Iris pigment epithelial cell (primary cell): ENCODE measurements at places on chromosomes 6 and 20.

DNA sequence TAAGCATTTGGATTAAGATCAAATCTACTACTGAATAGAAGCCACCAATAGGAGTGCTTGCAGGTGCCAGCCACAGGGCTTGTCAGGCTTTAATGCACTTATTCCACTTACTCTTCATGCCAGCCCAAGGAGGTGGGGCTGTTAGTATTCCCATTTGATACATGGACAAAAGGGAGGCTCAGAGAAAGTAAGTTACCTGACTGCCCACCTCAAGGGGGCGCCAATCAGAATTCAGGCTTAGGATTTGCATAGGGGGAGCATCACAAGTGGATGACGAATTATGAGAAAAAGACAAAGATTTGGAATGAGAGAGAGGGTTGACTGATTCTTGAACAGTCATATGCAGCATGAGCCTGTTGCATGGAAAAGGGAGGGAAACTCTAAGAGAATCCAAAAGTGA, 188.4 kb upstream of the TSHZ2 start:
- DNase-seq, result no peak

GRCh38 chr20:20265210-20265609, 102.7 kb upstream of the INSM1 start:
- DNase-seq, result no peak

DNA sequence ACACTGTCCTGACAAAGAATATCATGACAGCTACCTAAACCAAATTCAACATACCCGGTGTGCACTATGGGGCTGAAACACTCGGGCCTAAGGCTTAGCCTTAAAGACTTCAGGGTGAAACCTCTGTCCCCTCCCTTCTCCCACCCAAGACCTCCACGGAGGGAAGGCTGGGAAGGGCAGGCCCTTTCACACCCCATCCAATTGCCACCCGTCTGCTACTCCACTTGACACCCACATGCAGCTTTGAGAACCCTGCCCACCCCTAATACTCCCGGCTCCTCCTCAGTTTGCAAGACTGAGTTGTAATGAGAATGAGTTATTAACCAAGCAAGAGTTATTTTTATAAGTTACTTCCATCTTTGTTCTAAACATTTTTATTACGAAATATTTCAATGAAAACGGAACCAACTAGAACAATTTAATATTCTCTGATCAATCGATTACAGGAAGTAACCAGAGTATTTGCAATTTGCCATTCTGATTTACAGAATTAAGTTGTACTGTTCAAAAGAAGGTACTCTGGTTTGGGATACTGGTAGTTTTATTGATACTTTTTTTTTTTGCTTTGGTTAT, 3.7 kb downstream of the TAF4 start:
- DNase-seq, result no peak

DNA sequence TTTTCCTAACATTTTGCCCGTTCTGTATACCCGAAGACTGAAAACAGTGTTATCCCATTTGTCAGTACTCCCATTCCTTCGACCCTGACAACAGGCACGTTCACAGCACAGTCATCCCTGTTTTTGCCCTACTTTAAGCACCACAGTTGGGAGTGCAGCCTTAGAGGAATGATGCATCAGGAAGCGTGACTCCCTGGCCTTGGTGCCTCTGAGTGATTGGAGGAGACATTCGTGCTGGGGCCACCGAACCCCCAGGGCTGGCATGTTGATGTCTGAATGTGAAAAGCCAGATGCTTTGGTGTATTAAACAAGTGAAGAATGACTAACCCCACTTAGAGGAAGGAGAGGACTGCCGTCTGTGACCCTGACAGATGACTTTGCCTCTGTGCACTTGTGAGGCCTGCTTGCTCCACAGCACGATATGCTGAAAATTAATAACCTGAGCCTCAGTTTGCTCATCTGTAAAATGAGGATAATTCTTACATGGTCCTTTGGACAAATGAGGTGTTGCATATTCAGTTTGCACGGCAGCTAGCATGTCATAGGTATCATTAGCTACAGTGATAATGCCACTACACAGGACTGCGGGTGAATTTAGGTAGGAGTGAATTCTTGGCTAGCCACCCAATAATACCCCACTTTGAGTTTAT, 36.0 kb downstream of the STK35 start:
- DNase-seq, result peak; percentile 69

DNA sequence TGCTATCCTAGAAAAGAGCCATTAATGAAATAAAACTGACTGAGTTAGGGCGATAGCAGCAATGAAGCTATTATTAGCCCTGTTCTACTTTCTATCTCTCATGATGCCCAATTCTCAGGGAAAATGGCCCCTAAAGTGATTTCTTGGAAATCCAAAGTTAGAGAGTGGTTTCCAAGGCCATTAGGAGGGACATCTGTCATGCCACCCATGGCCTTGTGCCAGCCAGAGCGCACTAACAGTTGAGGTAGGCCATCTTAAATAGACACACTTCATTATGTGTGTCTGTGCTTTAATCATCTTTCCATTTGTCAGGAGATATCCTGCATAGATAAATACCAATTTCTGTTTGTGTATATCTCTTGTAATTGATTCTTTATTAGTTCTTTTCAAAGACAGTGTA, 261.6 kb downstream of the NRN1 start:
- DNase-seq, result no peak

- peak; percentile 99 for DNase-seq
Measured at GRCh38 chr6:132131758-132132157, 180.6 kb upstream of the CCN2 start.

GRCh38 chr20:62782893-62783278, 13.4 kb upstream of the MRGBP start:
- no peak for DNase-seq

GRCh38 chr20:40189621-40190020, 499.4 kb downstream of the MAFB start:
- no peak for DNase-seq

GRCh38 chr20:50536333-50536732, 26.1 kb downstream of the PTPN1 start:
- DNase-seq, result no peak

- DNase-seq, result peak; percentile 5
Measured at GRCh38 chr6:91420243-91420642, 833.4 kb upstream of the MAP3K7 start.

GRCh38 chr6:19869464-19869863, 32.3 kb downstream of the ID4 start:
- no peak for DNase-seq

- peak; percentile 43 for DNase-seq
Measured at GRCh38 chr6:112173221-112173804, 81.1 kb downstream of the LAMA4 start.

GRCh38 chr6:28969129-28969528, 36.0 kb downstream of the ZNF311 start:
- no peak for DNase-seq

GRCh38 chr20:8901237-8902025, 167.5 kb upstream of the PLCB4 start:
- DNase-seq, result no peak

DNA sequence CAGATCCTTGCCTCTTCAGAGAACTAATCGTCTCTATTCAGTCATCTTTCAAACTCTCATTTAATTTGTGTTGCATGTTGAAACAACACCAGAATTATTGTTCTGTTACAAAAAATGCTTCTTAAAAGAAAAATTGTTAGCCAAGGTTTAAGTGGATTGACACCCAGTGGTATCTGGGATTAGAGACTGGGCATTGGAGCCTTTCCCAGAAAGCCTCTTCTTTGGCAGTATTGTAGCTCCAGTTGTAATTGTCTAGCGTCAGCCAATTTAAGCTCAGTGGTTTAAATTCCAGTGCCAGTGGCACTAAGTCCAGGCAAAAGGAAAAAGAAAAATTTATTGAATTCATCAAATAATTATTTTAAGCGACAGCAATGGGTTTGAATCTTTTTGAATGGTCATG, 801 bp downstream of the CCDC28A start:
- no peak for DNase-seq

DNA sequence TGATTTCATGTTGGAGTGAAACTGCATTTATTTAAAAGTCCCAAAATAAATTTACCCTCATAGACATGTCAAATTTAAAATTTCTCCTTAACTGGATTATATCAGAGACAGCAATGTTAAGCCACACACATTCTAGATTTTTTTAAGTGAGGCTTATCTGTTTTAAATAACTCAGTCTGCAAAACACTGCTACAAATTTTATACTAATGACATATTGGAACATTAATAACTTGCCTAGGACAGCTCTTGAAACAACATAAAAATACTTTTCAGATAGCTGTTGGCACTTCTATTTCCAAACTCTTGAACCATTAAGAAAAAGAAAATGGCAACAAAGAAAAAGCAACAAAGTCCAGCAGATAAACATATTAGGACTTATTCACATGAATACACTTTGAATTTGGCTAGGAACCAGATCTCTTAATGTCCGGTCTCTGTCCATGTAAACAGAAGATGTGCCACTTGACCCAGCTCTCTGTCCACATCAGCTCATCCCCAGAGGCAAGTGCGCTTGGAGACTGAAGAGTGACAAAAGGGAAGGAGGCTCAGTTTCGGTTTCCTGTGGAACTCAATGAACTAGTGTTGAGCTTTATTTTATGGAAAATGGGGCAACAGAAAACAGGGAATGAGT, 219.3 kb upstream of the THBS2 start:
- no peak for DNase-seq

DNA sequence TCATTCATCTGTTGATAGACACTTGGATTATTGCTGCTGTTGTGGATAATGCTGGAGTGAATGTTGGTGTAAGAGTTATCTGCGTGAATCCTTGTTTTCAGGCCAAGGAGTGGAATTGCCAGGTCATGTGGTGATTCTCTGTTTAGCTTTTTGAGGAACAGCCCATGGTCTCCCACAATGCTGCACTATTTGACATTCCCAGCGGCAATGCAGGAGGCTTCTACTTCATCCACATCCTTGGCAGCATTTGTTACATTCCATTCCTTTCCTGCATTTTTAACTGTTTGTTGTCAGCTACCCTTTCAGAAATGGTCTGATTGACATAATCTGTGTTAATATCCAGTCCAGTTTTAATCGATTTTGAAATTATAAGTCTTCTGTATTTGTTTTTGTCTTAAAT, 51.7 kb upstream of the CLDN20 start:
- DNase-seq, result no peak

- DNase-seq, result no peak
Measured at GRCh38 chr6:2891768-2892170, 11.3 kb downstream of the SERPINB9 start.

GRCh38 chr6:79778816-79779215, 147.7 kb downstream of the SH3BGRL2 start:
- DNase-seq, result no peak

DNA sequence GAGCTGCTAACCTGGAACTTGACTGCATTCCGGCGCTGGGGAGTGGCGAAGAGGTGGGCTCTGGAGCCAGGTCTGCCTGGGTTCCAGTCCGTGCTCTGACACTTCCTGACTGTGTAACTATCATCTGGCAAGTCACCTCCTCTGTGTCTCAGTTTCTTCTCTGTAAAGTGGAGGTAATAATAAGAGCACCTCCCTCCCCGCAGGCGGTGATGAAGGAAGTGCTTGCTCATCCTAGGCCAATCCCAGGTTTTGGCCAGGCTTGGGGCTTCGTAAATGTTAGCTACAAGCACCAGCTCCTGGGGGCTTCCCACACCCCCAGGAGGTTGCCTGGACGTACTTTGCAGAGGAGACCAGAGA, 32.8 kb downstream of the SNAI1 start:
- no peak for DNase-seq

DNA sequence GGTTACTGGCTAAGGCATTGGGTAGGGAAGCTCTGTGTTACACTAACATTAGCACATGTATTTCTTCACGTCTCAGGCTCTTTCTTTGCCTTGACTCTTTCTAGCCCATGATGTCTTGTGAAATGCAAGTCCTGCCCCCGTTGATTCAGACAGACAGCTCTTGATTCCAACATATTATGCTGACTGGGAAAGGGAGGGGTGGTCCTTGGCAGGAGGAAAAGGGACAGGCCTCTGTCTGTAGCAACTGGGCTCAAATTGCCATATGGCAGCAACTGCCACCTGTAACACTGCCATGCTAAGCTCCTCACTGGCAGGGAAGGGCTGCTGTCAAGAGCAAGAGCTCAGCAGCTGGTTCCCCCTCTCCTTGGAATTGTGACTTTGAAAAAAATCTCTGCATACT, 5.7 kb upstream of the KCNK15 start:
- no peak for DNase-seq

GRCh38 chr6:18171871-18172270, 16.6 kb downstream of the KDM1B start:
- no peak for DNase-seq

DNA sequence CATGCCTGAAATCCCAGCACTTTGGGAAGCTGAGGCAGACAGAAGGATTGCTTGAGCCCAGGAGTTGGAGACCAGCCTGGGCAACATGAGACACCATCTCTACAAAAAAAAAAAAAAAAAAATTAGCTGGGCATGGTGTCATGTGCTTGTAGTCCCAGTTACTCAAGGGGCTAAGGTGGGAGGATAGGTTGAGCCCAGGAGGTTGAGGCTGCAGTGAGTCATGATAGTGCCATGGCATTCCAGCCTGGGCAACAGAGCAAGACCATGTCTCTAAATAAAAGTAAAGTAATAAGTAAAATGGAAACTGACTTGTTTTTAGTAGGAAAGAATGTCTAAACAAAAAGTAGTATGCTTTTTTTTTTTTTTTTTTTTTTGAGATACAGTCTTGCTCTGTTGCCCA, 240.7 kb downstream of the ARID1B start:
- no peak for DNase-seq

DNA sequence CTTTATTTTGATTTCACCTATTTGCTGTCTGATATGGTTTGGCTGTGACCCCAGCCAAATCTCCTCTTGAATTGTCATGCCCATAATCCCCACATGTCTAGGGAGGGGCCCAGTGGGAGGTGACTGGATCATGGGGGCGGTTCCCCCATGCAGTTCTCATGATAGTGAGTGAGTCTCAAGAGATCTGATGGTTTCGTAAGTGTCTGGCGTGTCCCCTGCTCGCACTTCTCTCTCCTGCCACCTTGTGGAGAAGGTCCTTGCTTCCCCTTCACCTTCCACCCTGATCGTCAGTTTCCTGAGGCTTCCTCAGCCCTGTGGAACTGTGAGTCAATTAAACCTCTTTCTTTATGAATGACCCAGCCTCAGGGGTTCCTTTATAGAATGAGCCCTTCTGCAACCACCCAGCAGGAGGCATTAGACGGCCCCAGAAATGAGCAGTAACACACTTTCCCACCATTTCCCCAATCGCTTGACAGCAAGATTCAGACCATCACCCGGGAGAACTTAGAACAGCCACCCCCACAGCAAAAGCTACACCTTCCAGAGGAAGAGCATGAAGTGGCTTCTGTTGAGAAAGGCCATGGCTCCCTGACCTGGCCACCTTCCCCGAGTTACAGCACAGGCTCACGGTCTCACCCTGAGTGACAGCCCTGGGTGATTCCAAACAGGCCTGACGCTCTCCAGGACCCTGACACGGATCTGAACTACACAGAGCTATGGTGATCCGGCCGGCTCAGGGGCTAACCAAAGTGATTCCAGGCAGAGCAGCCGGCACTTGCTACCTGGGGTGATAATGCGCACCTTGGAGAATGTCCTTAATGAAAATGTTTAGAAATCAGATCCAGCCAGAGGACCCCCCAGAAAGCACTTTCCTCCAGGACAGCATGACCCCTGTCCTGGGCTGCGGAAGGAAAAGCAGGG, 131.2 kb upstream of the CDH4 start:
- DNase-seq, result peak; percentile 55

GRCh38 chr6:30101444-30102413, 11.2 kb downstream of the TRIM31 start:
- peak; percentile 82 for DNase-seq
